ENCODE measurements at places on chromosomes 4 and X.

- DNase-seq: no peak
These were observed 72.1 kb downstream of the IDS start for GRCh38 chrX:149433051-149433450.

DNA sequence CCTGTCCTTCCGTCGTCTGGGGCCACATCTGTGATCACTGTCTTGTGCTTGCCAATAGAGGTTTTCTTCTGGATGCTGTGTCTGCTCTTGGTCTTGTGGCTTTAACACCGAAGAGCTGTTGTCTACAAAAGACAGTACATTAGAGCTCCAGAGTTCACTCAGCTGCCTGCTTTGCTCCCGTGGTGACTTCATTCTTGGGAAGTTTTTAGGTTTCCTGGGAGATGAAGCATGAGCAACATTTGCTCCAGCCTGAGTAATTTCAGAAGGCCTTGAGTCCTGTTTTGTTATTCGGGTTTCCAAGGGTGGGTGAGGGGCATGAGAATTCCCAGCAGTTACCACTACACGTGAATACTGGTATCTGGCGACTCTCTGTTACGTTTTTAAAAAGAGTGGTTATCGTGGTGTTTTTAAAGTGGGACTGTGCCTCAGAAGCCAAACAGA, 189.2 kb downstream of the SHROOM3 start:
- DNase-seq: no peak

- no peak for DNase-seq
These were observed 78.9 kb downstream of the NDST3 start for GRCh38 chr4:118113220-118113619.

GRCh38 chr4:138789796-138790195, 225.8 kb upstream of the NOCT start:
- no peak for DNase-seq

GRCh38 chrX:141176586-141177451, at the start of gene LDOC1:
TSS of gene LDOC1 (minus strand) at chrX:141177129. CDS start at chrX:141177021, 108 bp downstream.
- DNase-seq: peak; percentile 28

DNA sequence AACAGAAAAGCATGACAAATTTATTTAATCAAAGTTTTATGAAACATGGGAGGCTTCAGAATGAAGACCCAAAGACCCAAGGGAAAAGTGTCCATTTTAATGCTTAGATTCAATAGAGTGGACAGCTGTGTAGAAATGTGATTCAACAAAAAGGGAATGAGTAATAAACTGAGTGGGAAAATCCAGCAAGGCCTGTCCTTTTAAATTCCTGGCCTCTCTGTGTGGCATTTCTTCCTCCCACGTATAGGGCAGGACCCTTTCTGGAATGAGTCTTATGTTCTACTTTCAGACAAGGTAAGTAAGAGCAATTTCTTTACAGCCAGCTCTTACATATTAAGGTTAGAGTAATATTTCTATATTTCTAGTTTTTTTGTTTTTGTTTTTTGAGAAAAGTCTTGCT, 14.5 kb downstream of the AASDH start:
- DNase-seq: no peak

DNA sequence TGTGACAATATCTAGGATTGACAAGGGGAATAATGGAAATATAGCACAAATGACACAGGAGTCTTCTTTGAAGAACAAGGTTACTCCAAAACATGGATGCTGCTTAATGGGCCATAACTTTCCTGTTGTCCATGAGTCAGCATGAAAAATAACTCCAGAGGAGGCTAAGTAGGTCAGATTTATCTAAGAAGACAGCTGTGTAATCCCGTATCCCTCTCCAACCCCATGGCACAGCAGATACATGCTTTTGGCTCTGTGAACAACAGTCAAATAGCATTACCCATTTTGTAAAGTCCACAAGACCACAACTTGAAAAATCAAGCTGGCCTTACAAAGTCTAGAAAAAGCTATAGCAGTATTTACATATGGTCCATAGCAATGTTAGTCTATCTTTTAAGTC, 2.1 kb upstream of the TMEM131L start:
- DNase-seq: no peak

GRCh38 chr4:40040908-40041307, 15.7 kb upstream of the N4BP2 start:
- DNase-seq: no peak

GRCh38 chr4:53889326-53890055, 174.9 kb downstream of the CHIC2 start:
- DNase-seq: no peak

- DNase-seq: no peak
These were observed 125.9 kb downstream of the CHRNA9 start for GRCh38 chr4:40461062-40461461.

- DNase-seq: no peak
These were observed 139.6 kb downstream of the SPRY1 start for GRCh38 chr4:123536225-123536624.

DNA sequence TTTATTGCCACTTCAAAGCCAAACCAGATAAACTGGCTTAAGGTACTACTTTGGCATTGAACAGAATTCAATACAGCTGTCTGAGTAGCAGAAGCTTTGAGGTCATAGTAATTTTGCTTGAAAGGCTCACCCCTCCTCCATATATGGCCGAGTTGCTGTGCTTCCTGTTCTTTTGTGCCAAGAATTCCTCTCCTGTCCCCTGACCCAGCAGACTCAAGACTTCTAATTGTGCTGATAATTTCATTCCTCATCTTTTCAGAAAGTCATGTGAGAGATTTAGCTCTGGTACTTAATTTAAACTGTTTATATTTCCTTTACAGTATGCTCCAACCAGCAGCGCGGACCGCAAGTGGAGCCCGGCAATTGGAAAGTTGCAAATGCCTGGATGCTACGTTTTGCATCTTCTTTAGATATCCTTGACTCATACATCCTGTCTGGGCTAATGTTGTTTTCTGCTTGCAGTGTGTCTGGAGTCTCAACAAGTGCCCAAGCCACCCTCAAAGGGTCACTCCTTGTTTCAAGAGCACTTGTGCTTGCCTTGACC, 373.4 kb downstream of the PDGFC start:
- DNase-seq: no peak

DNA sequence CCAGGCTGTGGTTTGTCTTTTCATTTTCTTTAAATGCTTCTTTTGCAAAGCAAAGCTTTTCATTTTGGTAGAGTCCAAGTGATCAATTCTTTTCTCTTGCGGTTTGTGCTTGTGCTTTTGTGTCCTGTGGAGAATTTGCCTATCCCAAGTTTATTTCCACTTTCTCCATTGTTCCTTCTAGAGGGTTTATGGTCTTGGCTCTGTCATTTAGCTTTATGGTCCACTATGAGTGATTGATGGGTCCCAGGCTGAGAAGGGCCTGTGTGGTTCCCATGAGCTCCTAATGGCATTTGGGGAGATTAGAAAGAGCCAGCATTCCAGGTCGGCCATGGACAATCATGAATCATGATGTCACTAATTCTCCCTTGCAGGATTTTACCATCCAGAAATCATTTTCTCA, 86.5 kb downstream of the CPZ start:
- no peak for DNase-seq

DNA sequence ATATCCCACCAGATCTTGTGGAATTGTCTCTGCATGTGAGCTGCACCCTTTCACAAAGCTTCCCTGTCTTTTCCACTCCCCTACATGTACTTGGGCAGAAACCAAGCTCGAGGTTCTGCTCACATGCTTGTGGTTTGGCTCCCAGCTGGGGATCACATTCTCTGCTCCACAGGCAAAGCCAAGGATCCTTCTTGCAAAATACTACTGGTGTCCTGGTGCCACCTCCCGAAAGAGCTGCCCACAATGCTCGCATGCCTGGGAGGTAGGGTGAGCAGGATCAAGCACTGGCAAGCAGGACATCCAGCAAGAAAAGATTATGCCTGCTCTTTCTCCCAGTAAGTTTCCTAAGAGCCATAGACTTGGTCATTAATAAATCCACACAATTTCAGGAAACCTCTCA, 45.1 kb upstream of the PPARGC1A start:
- DNase-seq: no peak

DNA sequence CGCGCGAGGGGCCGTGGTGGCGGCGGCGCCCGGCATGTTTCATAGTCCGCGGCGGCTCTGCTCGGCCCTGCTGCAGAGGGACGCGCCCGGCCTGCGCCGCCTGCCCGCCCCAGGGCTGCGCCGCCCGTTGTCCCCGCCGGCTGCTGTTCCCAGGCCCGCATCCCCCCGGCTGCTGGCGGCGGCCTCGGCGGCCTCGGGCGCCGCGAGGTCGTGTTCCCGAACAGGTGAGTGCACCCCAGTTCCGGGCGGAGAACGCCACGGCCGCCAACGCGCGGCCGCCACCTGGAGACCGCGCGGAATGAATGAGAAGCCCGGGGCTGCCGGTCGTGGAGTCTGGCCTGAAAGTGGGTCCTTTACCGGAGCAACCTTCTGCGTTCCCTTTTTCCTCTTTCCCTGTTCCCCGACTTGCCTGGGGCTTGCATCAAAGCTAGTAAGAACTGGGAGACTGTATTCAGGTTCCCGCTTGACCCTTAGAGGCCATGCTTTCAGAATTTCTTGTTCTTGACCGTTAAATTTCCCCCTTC, 429 bp downstream of the NOCT start:
- DNase-seq: no peak

- DNase-seq: no peak
These were observed 62.7 kb upstream of the USP9X start for GRCh38 chrX:41022566-41022965.

DNA sequence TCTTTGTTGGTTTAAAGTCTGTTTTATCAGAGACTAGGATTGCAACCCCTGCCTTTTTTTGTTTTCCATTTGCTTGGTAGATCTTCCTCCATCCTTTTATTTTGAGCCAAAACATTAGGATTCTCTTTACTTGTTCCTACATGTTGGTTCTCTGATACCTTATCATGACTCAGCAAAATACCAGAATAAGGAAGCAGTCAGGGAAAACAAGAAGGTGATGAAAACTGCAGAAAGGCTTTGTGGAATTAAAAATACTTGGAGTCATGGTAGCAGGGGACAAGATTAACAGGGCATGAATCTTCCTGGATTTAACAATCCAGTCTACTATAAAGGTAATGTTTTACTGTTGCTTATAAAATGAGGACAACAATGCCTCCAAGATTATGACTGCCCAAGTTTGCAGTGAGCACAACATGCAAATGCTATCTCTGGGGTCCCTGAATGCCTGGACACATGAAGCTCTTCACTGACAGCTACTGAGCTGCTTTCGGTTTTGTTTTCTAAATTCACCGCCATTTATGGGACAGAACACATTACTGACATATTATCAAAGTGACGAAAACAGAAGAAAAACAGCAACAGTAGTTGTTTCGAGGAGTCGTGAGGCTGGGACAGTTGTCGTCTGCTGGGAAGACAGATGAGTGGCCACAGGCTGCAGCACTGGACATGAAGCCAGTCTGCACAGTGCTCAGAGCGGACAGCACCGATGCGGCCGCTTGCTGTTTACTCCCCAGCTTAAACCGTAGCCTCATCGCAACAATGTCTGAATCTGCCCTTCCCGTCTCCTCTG, 174.5 kb upstream of the DKK2 start:
- DNase-seq: no peak

DNA sequence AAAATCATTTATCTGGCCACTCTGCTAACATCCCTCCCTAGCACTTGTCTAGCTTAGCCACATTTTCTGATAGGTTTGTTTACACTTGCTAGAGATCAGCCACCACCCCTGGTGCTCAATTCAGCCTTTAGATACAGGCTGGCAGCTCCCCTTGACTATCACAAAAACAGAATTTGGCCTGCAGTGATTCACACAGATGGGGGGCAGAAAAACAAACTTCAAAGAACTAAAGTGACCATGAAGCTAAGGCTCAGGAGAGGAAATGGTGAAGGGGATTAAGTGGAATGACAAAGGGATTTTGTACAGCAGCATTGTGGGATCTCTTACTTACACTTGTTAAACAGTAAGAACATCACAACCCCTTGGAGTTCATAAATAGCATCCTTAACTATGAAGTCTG, 1718.0 kb upstream of the PCDH7 start:
- DNase-seq: no peak

DNA sequence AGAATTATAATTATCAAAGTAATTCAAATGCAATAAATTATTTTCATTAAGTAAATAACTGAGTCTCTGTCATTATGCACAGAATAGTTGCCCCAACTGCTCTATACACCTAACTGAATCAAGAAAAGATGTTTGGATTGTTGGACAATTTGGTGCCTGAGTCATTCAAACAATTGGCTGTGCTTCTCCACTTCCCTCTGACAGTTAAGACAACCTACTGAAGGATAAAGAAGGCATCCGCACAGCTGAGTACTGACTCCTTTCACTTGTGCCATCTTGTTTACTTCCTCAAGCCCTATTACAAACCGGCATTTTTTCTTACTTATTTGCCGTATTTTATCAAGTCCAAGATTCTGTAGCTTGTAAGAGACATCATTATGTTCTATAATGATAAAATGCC, 110.6 kb upstream of the C1QTNF7 start:
- no peak for DNase-seq

DNA sequence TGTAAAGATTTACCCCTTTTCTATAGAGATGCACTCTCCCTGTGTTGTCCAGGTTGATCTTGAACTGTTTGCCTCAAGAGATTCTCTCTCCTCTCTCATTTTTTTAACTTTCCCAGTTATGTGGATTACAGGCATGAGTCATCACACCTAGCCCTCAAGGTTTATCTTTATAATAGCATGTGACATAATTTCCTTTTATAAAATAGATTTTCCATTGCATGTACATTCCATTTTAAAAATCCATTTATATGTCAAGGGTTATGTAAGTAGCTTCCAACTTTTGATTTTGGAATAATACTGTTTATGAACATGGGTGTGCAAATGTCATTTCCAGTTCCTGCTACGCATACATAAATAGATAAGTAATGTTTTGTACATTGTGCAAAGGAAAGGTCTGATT, 20.6 kb downstream of the ZNF721 start:
- no peak for DNase-seq

DNA sequence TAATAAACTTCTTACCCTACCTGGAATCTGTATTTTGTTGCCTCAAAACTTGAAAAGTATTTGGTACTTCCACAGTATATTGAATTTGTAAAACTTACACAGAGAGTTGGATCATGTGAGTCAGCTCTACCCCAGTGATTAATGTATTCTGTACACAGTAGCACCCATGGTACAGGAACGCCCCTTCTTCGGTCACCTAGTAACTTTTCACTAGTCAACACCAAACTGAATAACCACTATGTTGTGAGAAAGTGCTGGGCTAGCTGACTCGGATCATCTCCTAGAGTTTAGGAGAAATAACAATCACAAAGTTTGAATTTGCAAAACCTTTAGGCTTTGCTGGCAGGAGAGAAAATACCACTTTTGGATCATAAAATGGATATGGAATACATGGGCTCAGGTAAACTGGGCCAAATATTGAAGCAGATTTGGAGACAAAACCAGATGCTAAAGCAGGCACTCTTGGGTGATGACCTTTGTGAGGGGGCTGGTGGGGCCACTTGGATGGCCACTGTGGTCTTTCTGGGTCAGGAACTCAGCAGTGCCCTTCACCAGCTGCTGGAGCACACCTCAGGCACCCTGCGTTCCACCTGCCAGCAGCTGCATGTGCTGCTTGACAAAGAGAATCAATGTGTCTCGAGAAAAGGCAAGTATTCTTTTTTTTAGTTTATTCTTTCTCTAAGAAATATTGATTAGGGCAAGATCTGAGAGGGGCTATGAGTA, at the start of gene DTHD1:
TSS of gene DTHD1 (plus strand) at position 233 of the 723 bp plus-strand sequence. CDS start at position 376, 143 bp downstream.
- no peak for DNase-seq

GRCh38 chr4:24434241-24434640, 150.1 kb downstream of the DHX15 start:
- no peak for DNase-seq
